ENCODE measurements at places on chromosomes 16 and 17. TPM values are rescaled to one million over a fixed set of nuclear protein-coding genes. Genes with fewer than 3 reads are reported as not detected.

- peaks cover 7% of the 10 kb centered on the region for H3K36me3 ChIP-seq
- H3K4me1 ChIP-seq, result no peaks in the 10 kb centered on the region
- H3K27me3 ChIP-seq, result no peaks in the 10 kb centered on the region
Observed at GRCh38 chr17:42333053-42333452, 44.8 kb downstream of the STAT5A start.

- H3K27ac ChIP-seq, result no peak overlapping the region
- H3K27me3 ChIP-seq, result no peaks in the 10 kb centered on the region
- no peaks in the 10 kb centered on the region for H3K36me3 ChIP-seq
Observed at GRCh38 chr16:56463153-56463552, 11.8 kb downstream of the OGFOD1 start.

- H3K4me3 ChIP-seq, result no peak overlapping the region
- no peaks in the 10 kb centered on the region for H3K27me3 ChIP-seq
- no peaks in the 10 kb centered on the region for H3K36me3 ChIP-seq
- no peak overlapping the region for H3K27ac ChIP-seq
- DNase-seq, result no peak
Observed at GRCh38 chr16:17038415-17038814, 432.3 kb downstream of the XYLT1 start.

GRCh38 chr16:3478242-3478925, 16.9 kb downstream of the C16orf90 start:
- H3K4me1 ChIP-seq, result no peaks in the 10 kb centered on the region
- H3K27me3 ChIP-seq, result no peaks in the 10 kb centered on the region
- H3K27ac ChIP-seq, result no peak overlapping the region
- H3K36me3 ChIP-seq, result peaks cover 7% of the 10 kb centered on the region

GRCh38 chr16:75095204-75095621, 21.4 kb downstream of the LDHD start:
- no peak for DNase-seq
- H3K4me3 ChIP-seq, result no peak overlapping the region
- peaks cover 15% of the 10 kb centered on the region for H3K4me1 ChIP-seq
- no peaks in the 10 kb centered on the region for H3K36me3 ChIP-seq
- H3K27me3 ChIP-seq, result no peaks in the 10 kb centered on the region

DNA sequence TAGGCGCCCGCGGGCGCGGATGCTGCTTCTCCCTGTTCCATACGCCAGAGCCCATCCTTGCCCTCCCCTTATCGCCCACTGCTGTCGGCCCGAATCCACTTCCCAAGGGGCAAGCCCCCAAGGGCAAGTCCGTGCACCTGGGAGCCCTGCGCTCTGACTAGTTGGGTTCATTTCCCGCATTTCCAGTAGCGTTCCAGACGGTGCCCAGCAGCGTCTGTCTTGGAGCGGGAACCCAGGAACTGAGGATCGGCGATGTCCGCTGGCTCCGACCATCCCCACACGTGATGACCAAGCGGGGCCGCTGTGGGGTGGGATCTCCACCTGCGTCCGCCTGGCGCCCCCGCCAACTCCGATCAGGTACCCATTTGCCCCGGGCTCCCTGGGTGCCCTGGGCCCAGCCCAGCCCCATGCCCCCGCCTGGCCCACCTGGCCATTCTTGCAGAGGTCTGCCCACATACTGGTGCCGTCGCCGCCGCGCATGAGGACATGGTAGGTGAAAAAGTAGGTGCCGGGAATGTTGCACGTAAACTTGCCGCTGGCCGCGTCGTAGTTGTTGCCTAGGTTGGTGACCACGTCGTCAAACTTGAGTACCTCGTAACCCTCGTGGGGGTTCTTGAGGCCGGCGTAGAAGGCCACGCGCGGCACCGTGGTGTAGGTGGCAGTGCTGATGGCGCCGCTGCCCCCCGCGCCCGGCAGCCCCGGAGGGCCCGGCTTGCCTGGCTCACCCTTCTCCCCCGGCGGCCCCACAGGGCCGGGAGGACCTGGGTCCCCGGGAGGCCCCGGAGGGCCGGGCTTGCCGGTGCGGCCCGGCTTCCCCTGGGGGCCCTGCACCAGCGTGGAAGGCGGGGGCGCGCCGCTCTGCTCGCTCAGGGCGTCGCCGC, 837 bp downstream of the C1QL1 start:
- no peak for DNase-seq
- H3K36me3 ChIP-seq, result no peaks in the 10 kb centered on the region
- H3K4me3 ChIP-seq, result no peak overlapping the region
- peaks cover 11% of the 10 kb centered on the region for H3K27me3 ChIP-seq

DNA sequence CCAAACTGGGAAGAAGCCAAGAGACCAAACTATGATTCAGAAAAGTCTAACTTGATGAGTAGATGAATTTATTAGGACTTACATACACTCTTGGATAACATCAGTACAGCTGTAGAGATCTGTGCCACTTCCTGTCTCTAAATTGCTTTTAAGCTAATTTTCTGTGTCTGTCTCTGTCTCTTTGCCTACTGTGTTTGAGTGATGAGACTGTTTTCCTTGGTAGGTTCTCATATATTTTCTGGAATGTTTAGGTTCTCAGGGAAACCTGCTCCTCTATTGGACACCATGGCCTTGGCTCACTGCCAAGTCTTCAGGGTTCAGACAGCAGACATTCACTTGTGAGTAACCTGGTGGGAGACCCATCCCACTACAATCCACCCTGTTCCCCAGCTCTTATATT, 103.5 kb upstream of the KIF2B start:
- no peaks in the 10 kb centered on the region for H3K4me1 ChIP-seq
- H3K4me3 ChIP-seq, result no peak overlapping the region
- no peak overlapping the region for H3K27ac ChIP-seq
- DNase-seq, result no peak
- no peaks in the 10 kb centered on the region for H3K27me3 ChIP-seq

GRCh38 chr16:65034915-65035314, 86.9 kb downstream of the CDH11 start:
- no peak overlapping the region for H3K27ac ChIP-seq
- no peak for DNase-seq
- no peaks in the 10 kb centered on the region for H3K36me3 ChIP-seq
- H3K4me1 ChIP-seq, result no peaks in the 10 kb centered on the region
- H3K4me3 ChIP-seq, result no peak overlapping the region
- H3K27me3 ChIP-seq, result no peaks in the 10 kb centered on the region

GRCh38 chr17:59353936-59354755, 22.7 kb downstream of the YPEL2 start:
- no peak overlapping the region for H3K4me3 ChIP-seq
- H3K4me1 ChIP-seq, result no peaks in the 10 kb centered on the region
- no peaks in the 10 kb centered on the region for H3K27me3 ChIP-seq
- H3K36me3 ChIP-seq, result no peaks in the 10 kb centered on the region
- DNase-seq, result no peak

DNA sequence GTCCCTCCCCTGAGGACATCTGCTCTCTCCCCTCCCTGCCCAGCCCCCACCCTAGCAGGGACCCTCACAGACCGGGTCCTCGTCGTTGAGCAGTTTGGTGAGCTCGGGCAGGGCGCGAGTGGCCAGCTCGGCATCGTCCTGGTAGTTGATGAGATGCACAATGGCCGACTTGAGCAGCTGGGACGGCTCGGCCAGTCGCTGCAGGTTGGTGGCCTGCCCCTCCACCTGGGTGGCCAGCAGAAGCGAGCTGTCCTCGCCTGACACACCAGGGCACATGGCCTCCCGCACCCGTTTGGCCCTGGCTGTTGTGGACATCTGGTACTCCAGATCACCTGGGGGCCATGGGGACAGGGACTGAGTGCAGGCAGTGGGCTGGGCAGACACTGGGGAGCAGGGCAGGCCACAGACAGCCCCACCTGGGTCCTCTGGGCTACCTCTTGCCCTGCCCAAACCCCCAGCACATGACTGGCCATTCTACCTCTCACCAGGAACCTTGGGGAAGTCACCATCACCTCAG, 17.1 kb downstream of the JUP start:
- DNase-seq, result no peak
- peaks cover 21% of the 10 kb centered on the region for H3K36me3 ChIP-seq
- peaks cover 22% of the 10 kb centered on the region for H3K4me1 ChIP-seq
- no peak overlapping the region for H3K27ac ChIP-seq
- H3K27me3 ChIP-seq, result no peaks in the 10 kb centered on the region

GRCh38 chr16:30434852-30435251, 5.0 kb upstream of the DCTPP1 start:
- no peaks in the 10 kb centered on the region for H3K4me1 ChIP-seq
- no peak for DNase-seq
- no peaks in the 10 kb centered on the region for H3K27me3 ChIP-seq
- H3K27ac ChIP-seq, result no peak overlapping the region

DNA sequence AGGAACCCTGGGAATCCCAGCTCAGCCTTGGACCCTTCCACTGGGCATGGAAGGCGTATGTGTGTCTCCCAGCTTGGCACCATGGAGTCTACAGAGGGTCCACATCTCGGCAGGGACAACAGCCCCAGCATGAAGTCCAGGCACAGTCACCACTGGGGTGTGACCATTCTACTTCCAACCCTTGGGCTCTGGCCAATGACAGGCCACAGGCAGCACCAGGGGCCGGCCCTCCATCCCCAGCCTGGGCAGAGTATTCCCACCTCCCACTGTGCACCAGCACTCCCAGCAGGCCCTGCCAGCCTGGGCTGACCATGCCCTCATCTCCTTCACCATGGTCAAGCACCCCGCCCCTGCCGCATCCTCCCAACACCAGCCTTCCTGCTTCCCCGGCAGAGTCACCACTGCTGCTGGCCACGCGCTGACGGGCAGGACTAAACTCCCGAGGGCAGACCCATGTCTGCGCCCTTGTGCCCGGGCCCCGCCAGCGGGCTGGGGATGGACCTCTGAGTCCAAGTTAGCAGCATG, 9.5 kb upstream of the PPP1R27 start:
- no peaks in the 10 kb centered on the region for H3K27me3 ChIP-seq
- H3K4me1 ChIP-seq, result no peaks in the 10 kb centered on the region
- H3K36me3 ChIP-seq, result peaks cover 30% of the 10 kb centered on the region
- no peak overlapping the region for H3K27ac ChIP-seq
- DNase-seq, result no peak

The CDC42EP4 gene
- 119 TPM for total RNA-seq

The ABCA9 gene
- total RNA-seq, result 5.6 TPM

The ABI3 gene
- 9.0 TPM for total RNA-seq

The RHBDF1 gene
- total RNA-seq, result 55.4 TPM

All from prostate gland (tissue), 2 donors.